ENCODE measurements at places on chromosomes 4 and X. TPM values are rescaled to one million over a fixed set of nuclear protein-coding genes. Genes with fewer than 3 reads are reported as not detected.

CLTRN gene
- 10.3 TPM for total RNA-seq

PGAM4 gene
- total RNA-seq = not detected

CCKAR gene
- 0.12 TPM for total RNA-seq

RENBP gene
- 13.3 TPM for total RNA-seq

CT55 gene
- total RNA-seq = 0.12 TPM

All from metanephros (tissue), 2 donors.